ENCODE measurements at places on chromosomes 4 and X. TPM values are rescaled to one million over a fixed set of nuclear protein-coding genes. Genes with fewer than 3 reads are reported as not detected.
A peak's percentile ranks its signal among the peaks of the same experiment; 100 is the strongest.

The GSX2 gene
- not detected for total RNA-seq

GRCh38 chrX:41723826-41724225, at the start of gene GPR82:
GPR82 (plus strand) TSS chrX:41724181; CDS start chrX:41727027, 2,846 bp downstream.
- no peak for DNase-seq

DNA sequence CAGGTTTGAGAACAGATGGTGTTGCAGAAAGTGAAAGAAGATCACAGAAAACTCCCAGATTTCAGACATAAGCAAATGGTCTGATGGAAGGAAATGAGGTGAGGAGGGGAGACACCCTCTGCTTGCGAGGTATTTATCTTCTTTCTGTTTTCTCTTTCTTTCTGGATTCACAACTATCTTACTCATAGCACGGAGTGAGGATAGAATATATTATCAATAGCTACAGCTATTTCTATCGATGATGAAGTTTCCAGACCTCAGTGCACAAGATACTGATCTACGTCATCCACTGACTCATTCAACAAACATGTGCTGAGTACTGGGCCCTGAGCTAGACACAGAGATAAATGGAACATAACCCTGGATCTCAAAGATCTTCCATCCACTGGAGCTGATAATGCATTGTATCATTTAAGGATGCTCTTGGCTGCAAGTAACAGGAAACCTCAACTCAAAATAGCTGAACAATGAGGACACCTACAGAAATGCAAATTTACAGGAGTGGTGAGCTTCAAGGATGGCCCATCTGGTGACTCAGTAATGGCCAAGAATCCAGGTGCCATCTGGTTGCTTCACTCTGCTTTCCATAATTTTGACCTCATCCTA, 21.2 kb downstream of the SLC2A9 start:
- no peak for DNase-seq

DNA sequence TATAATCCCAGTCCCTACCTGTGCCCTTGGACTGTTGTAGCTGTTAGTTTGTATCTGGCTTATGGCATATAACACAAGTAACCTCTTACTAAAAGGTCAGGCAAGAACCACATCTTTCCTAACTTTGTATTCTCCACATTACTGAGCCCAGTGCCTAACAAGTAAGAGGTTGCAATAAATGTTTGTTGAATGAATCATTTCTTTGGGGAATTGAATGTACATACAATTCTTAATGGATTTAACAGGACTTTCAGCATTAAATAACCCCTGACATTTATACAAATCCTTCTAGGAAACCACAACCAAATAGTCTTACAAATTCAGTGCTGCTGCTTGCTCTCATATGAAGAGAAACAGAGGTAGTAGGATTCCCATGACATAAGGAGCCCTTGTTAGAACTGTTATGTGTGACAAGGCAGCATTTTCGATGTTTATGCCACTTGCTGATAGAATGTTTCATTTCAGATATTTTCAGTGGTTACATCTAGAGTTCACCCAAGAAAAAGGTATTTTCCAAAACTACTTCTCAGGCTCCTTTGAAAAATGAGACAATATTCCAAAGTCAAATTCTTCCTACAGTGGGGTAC, 62.0 kb downstream of the MBNL3 start:
- no peak for DNase-seq

DNA sequence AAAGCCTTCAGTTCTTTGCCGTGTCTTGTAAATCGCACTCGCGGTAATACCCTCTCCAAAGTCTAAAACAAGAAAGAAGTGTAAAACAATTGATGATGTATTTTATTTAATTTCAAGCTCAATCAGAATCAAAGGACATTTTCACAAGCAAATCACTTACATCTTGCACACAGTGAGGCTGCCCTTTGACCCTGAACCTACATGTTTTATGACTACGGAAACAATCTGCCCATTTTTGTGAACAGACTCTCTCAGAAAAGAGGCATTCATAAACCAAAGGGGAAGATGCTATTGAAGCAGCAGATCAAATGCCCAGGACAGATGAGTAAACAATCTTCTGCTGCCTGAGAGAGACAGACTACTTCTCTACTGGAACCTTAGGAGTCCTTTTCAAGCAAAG, 76.0 kb upstream of the DDX60 start:
- no peak for DNase-seq

GRCh38 chr4:17544205-17544604, 29.2 kb downstream of the CLRN2 start:
- no peak for DNase-seq

The ATP11C gene
- total RNA-seq: 37.8 TPM

- DNase-seq: no peak
Measured at GRCh38 chr4:135282676-135283075, 1081.1 kb upstream of the PABPC4L start.

DNA sequence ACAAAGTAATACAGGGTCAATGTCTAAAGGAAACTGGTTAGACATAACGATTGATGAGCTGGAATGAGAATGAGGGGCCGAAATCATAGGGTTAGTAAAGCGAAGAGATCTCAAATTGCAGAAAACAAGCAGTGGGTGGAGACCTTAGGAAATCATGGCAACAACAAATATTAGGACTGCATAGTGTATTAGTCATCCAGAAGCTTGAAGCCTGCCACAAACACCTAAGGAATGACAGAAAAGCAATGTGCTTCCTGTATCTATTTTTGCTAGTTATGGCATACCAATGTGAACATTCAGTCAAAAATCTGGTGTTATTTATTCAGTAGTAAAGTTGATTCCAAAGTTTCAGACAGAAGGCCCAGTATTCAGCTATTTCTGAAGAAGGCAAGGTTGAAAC, 410.9 kb upstream of the CT83 start:
- no peak for DNase-seq

GRCh38 chr4:149349541-149349940, 466.1 kb downstream of the IQCM start:
- DNase-seq: no peak

The TRPC5OS gene
- not detected for total RNA-seq

The NAP1L2 gene
- 3.3 TPM for total RNA-seq

GRCh38 chr4:3436048-3436797, 5.5 kb upstream of the HGFAC start:
- no peak for DNase-seq

- no peak for DNase-seq
Measured at GRCh38 chr4:184441461-184442313, 32.7 kb downstream of the IRF2 start.

DNA sequence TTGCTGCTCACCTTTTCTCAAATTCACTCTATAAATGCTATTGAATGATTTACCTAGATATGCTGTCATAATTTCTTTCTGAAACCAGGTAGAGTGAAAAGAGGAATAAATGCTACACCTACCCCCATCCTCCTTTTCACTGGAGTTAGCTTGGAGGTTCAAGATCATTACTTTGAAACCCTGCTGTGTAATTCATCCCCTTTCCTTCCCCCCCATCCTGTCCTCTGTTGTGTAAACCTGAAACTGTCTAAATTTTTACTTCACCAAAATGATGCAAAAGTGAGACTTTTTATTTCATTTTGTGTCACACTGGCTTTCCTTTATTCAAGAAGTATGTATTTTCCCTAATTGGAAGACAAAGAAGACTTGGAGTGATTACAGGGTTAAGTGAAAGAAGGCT, 5.4 kb downstream of the ZCCHC18 start:
- no peak for DNase-seq

- no peak for DNase-seq
Measured at GRCh38 chr4:76950956-76951671, 1.6 kb downstream of the SEPTIN11 start.

The MND1 gene
- total RNA-seq: not detected

DNA sequence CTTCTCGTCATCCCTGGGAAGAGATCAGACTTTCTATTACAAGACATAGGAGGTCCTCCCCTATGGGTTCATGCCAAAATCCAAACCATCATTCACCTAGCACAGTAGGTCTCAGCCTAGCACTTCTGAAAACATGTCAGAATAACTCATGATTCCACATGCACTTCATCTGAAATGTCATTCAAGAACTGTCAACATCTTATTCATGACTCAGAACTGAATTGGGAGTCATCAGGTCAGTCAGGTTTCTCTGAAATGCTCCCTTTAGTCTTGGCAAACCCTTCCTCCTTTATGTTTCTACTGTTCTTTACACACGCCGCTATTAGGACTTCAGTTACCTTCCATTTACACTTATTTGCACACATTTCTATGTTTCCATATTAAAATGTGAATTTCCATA, 67.2 kb downstream of the ANTXR2 start:
- DNase-seq: no peak

GRCh38 chr4:23613782-23614181, 276.1 kb downstream of the PPARGC1A start:
- DNase-seq: no peak

- DNase-seq: no peak
Measured at GRCh38 chrX:9048801-9049200, 14.9 kb upstream of the FAM9B start.

- no peak for DNase-seq
Measured at GRCh38 chr4:148557793-148558192, 115.6 kb upstream of the NR3C2 start.

- no peak for DNase-seq
Measured at GRCh38 chrX:13383907-13384306, 64.1 kb upstream of the ATXN3L start.

The FAM47E gene
- total RNA-seq: 1.2 TPM

The PRRG3 gene
- total RNA-seq: 17.0 TPM

The GRXCR1 gene
- total RNA-seq: not detected

- DNase-seq: no peak
Measured at GRCh38 chr4:74263551-74263950, 44.7 kb upstream of the EPGN start.

DNA sequence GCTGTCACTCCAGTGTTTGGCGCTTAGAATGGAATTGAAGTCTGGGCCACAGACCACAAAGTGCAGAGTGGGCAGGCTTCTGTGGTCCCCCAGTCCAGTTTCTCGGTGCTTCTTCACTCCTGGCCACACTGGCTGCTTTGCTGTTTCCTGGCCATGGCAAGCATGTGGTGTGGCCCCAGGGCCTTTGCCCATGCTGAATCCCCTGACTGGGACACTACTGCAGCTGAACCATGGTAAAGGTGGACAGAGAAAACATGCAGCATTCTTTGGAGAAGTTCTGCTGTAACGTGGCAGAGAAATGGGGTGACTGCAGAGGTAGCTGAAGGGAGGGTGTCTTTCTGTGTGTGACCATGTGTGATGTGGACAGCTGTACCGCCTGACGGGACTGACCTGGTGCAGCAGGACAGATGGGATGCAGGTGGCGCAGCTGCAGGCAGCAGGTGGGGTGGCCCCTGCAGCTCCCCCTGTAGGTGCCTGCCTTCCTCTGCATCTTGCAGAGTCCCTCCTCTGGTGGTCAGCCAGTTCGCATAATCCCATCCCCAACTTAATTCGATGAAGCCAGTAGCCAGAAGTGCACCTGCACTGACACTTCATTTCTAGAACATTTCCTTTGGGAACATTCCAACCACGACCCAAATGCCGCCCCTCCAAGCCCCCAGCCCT, 13.2 kb upstream of the S100P start:
- no peak for DNase-seq

The NXF2 gene
- total RNA-seq: not detected

The BMP3 gene
- total RNA-seq: 53.1 TPM

- DNase-seq: no peak
Measured at GRCh38 chr4:7608046-7608445, 173.3 kb upstream of the PSAPL1 start.

- no peak for DNase-seq
Measured at GRCh38 chrX:3680459-3680858, 33.0 kb downstream of the PRKX start.

DNA sequence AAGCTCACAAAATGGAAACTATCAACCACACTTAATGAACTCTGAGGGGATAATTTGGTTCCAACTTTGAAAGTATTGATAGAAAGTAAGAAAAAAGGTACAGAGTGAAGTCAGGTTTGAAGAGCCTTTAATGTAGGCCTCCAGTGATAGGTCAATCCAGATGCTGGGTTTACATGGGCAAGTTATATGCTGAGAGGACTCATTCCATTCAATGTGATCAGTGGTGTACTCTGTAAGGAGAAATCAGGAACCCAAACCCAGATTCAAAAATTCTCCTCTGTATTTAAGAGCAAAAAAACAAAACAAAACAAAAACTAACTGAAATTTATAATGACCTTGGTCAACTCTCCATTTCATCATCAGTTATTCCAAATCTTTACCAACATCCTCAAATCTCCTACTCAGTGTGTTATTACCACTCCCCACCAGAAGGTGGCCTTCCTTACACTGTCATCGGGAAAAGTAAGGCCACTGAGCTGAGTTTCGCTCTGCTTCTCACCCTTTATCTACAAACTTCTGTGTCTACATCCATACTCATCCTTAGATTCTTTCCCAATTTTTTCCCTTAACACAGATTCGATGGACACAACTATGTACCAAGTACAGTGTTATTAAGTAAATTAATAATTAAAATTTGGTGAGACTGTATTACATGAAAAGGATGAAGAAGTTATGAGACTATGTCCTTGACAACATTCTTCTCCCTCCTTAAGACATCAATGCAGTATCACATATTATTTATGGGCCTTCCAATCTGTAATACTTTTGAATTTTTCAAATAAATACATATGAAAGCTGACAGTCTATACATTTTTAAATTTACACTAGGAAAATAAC, 88.3 kb downstream of the ZAR1 start:
- peak; percentile 89 for DNase-seq

The BMPR1B gene
- total RNA-seq: 9.3 TPM

GRCh38 chr4:55993994-55994663, 45.4 kb downstream of the CEP135 start:
- DNase-seq: no peak

GRCh38 chr4:41077628-41078027, 136.7 kb downstream of the APBB2 start:
- no peak for DNase-seq

DNA sequence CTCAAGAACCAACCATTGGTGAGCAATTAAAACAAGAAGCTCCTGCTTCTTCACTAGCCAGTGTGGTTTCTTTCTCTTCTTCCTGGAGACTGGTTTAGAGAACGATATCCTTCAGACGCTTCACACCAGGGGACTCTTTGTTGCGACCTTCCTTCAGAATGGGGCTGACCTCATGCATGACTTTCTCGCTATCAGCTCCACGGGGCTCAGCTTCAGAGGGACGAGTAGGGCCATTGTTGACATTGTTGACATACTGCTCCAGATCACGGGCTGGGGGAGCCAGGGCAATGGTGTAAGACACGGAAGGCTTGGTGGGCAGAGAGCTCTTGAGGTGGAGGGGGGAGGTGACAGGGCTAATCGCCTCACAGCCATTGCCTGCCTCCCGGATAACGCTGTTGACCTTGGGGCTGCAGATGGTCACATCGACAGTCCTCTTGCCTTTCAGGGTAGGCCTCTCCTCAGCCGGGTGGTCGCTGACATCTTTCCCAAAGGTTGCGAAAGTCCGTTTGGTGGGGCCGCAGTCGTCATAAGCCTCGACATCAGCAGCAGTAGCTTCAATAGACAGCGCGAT, 113.8 kb downstream of the PCDH19 start:
- no peak for DNase-seq

The SMARCA1 gene
- 42.9 TPM for total RNA-seq

GRCh38 chrX:133362538-133362937, 52.8 kb downstream of the GPC4 start:
- no peak for DNase-seq
